ENCODE measurements at places on chromosomes 4 and X.

DNA sequence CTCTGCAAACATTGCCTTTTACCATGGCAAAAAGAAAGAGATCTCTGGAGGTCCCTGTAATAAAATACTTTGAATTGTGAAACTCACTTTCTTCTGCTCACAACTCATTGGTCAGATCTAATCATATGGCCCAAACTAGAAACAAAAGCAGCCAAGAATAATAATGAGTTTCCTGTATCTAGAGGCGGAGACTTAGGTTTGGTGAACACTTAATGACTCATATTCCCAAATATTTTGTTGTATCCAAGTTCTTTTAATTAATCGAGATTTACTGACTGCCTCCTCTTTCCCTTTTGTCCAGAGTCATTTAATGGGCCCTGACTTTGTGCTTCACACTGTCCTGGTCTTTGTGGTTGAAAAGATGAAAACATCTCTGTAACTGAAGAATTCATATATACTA lies 190.6 kb downstream of the CCSER1 start:
- no peak for DNase-seq

GRCh38 chr4:76752861-76753501 lies 145.0 kb downstream of the SOWAHB start:
- DNase-seq = no peak

DNA sequence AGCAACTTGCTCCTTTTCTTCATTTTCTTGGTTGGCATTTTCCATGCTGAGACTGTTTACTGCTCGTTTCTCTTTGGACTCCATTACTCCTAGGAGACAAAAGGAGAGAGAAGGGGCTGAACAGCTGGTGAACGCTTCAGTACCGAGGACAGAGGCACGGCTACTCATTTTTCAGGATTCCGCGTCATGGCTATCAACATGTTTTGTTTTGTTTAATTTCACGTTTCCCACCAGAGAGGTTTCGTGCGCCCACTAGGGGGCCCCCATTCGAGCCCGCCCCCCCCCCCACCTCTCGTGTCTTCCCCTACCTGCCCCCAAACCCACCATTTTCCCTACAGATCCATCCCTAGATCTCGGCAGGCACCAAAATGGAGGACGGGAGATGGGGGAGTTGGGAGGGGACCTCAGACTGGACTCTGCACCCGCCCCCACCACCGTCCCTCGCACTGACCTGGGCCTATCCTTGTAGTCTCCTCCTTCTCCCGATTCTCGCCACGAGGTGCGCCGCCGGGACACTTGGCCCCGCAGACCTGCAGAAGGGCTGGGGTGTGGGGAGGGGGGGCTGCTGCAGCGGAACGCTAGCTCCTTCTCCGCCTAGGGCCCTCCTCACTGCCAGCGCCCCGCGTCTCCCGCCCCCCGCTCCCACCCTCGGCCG lies 653 bp downstream of the BEX1 start:
- no peak for DNase-seq

DNA sequence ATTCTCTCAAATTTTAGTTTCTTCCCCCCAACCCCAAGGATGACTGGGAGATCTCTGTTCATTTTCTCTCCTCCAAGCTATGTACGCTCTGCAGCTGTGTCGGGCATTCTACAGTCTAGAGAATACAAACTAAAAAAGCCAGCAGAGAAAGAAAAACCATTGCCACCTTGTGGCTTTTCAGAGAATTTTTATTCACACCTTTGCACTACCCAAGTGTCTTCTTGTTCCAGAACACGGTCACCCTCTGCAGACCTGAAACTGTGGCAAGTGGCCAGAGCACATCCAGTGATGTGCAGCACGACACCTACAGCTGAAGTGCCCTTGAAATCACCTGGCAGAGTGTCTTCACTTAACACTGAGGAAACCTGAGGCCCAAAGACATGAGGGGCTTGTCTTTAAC lies 68.6 kb downstream of the CHST7 start:
- no peak for DNase-seq

DNA sequence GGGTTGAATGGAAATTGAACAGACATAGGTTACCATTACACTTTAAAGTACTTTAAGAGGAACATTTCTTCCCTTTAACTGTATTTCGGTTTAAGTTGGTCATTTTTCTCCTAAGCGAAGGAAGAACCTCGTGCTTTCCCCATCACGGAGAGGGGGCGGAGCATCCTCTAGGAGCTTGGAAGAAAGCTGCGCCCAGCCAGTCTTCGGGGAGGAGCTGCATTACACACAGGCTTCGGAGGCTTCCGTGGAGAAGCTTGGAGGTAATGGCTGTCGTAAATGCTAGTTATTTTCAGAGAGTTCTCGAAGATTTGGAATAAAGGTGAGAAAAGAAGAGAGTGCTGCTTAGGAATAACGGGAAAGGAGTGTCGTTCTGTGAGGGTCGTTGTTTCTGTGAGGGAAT lies at the start of gene PWWP3B:
PWWP3B (plus strand) TSS at position 199 of the 400 bp plus-strand sequence. CDS start 37,128 bp downstream, outside the sequence.
- DNase-seq = no peak

GRCh38 chr4:8600686-8601085 lies 8.1 kb downstream of the CPZ start:
- DNase-seq = no peak

GRCh38 chr4:109798866-109799265 lies 2.9 kb downstream of the CFI start:
- no peak for DNase-seq

DNA sequence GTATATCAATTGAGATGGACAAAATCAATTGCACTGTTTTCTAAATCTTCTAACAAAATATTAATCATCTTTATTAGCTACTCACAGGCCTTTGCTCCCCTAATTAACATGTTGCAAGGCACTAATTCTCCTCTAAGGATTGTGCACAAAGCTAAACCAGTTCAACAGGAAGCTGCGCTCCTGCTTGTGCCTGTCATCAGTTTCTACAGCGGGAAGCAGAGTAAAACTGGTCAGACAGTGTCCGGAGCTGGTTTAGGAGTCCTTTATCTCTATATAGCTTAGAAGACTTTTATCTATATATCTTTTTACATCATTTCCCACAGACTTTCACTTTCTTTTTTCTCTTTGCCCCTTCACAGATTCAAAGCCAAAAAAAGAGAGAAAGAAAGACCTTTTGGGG lies 79.1 kb downstream of the ELOVL6 start:
- peak; percentile 14 for DNase-seq

GRCh38 chr4:67393699-67394281 lies 151.5 kb downstream of the CENPC start:
- DNase-seq = peak; percentile 15

DNA sequence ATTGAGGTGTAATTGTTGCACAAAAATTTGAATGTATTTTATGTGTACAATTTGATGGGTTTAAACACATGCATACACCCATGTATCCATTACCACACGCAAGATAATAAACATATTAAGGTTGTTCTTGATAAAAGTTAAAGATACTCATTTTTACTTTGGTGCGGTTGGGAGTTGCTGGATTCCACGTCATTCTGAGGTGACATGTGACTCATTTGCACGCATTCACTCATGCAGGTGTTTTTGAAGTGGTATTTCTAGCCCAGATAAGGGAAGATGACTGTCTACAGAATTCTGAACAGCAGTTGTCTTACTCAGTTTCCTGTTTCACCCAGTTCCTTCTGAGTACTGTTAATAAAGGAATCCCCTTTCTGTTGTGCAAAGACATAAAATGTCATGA lies 142.0 kb downstream of the RTL3 start:
- peak; percentile 14 for DNase-seq

- DNase-seq = no peak
Observed at GRCh38 chrX:17822351-17822750, 38.7 kb downstream of the RAI2 start.

GRCh38 chr4:85092536-85092935 lies 126.0 kb upstream of the WDFY3 start:
- DNase-seq = no peak

DNA sequence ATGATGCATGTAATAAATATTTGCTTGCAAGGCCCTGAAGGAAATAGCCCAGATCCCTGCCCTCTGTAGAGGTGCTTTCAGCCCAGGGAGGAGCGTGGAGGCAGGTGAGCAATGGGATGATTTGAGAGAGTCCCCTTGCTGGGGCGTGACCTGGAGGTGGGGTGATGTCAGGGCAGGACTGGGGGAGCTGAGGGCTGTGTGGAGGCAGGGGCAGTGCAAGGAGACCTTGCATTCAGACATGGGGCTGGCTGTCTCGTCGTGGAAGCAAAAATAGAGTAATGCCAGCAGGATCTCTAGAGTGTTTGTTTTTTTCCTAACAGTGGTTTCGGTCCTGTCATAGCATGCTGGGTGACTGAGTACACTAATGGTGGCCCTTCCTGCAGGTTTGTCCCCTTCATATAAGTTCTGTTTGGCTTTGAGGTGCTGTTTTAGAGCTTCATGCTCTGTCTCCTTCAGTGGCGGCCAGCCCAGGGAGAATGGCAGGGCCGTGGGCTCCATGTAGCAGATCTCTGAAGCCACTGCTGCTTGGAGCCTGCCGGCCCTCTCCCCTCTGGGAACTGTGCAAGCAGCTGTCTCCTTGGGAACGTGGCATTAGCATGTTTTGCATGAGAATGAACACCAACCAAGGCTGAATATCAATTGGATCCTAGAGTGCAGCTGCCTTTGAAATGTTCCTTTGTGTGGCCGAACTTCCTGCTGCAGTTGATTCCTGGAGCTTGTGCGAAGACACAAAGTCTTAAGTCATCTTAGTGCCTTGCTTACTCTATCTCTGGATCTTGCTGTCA lies 39.3 kb upstream of the CLDN34 start:
- DNase-seq = no peak

- no peak for DNase-seq
Observed at GRCh38 chr4:144340931-144341330, 200.4 kb upstream of the GYPA start.
